ENCODE measurements at places on chromosomes 2 and 18.

- no peaks in the 10 kb centered on the region for H3K36me3 ChIP-seq
- H3K27ac ChIP-seq, result no peak overlapping the region
- peaks cover 48% of the 10 kb centered on the region for H3K4me1 ChIP-seq
These were observed 123.8 kb downstream of the ARL4C start for GRCh38 chr2:234373060-234373459.

DNA sequence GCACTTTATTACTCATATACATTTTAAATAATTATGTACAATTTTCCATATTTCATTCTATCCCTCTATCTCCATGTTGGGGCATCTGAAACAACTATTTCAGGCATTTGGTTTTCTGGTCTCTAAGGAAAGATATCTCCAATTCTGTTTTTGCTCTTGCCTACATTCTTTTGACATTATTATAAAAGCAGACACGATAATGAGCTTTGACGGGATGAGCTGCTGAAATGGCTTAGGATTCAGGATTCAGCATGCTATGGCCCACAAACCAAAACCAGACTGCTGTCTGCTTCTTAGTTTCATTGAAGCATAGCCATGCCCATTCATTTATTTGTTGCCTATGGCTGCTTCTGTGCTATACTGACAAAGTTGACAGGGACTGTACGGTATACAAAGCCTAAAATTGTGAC is 42.7 kb upstream of the GLS start:
- no peak overlapping the region for H3K4me3 ChIP-seq
- no peaks in the 10 kb centered on the region for H3K36me3 ChIP-seq
- H3K27ac ChIP-seq, result no peak overlapping the region
- no peaks in the 10 kb centered on the region for H3K4me1 ChIP-seq
- H3K27me3 ChIP-seq, result peaks cover 2% of the 10 kb centered on the region

- H3K27ac ChIP-seq, result no peak overlapping the region
- H3K4me3 ChIP-seq, result no peak overlapping the region
- no peak for DNase-seq
These were observed 145.8 kb upstream of the ACAA2 start for GRCh38 chr18:49959176-49959575.

DNA sequence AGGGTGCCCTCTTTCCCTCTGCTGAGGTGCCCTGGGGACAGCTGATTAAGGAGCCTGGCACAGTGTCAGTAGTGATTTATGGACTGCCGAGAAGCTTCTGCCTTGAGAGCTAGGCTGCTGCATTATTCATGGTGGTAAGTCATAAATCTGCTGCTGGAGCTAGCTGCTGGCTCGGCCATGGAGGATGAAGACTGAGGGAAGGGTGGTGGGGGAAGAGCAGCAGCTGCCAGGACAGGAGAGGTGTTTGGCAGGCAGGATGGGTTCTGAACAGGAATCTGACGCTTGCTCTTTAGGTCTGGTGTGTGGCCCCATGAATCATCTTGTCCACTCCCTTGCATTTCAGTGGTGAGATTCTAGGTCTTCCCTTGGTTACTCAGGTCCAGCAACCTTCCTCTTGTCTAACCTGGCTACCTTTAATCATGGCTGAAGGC is 296.3 kb downstream of the DYSF start:
- H3K36me3 ChIP-seq, result peaks cover 12% of the 10 kb centered on the region
- H3K4me1 ChIP-seq, result no peaks in the 10 kb centered on the region
- DNase-seq, result no peak
